ENCODE measurements at places on chromosomes 12 and 14.
A peak's percentile ranks its signal among the peaks of the same experiment; 100 is the strongest.

GRCh38 chr12:132548430-132549058, 58.6 kb downstream of the FBRSL1 start:
- H3K27me3 ChIP-seq = no peaks in the 10 kb centered on the region
- no peaks in the 10 kb centered on the region for H3K4me1 ChIP-seq
- no peak overlapping the region for H3K4me3 ChIP-seq
- no peak for DNase-seq
- H3K36me3 ChIP-seq = no peaks in the 10 kb centered on the region

- H3K4me3 ChIP-seq = peak overlapping the region; percentile 62
- H3K36me3 ChIP-seq = no peaks in the 10 kb centered on the region
- DNase-seq = peak; percentile 82
Observed at GRCh38 chr12:132275110-132275531, 54.3 kb downstream of the GALNT9 start.

DNA sequence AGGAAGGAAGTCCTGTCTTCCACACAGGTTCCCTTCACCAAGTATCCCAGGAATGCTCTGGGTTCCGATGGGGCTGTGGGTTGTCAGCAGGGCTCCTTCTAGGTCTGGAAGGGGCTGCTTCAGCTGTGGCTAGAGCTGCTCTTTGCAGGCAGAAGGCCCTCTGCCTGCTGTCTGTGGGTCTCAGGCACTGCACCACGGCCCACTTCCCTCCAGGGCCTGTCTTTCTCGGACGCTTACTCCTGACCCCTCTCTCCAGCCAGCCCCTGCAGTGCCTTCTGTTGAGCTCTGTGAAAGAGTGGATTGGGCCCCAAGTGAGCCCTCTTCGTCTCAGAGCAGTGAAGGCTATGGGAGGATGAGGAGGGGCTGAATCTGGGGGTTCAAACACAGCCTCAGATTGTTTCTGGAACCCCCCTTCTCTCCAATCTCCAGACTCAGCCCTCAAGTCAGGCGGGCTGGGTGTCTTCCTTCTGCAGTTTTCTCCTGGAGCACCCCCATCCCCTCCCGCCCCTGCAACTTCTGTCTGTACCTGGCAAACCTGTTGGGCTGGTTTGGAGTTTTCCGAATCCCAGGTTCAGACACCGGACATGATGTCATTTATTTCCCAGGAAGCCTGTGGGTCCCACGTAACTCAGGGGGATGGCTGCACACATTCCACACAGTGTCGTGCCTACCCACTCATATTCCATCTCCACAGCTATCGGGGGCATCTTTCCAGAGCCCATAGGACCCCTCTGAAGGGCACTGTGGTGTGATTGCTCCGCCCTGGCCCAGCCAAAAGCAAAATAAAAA, 24.9 kb upstream of the SPPL3 start:
- no peaks in the 10 kb centered on the region for H3K36me3 ChIP-seq
- peak overlapping the region; percentile 99 for H3K27ac ChIP-seq
- H3K4me3 ChIP-seq = peak overlapping the region; percentile 49
- peaks cover 36% of the 10 kb centered on the region for H3K4me1 ChIP-seq

GRCh38 chr14:53247596-53248370, 94.7 kb upstream of the DDHD1 start:
- H3K4me1 ChIP-seq = no peaks in the 10 kb centered on the region
- no peak overlapping the region for H3K27ac ChIP-seq
- no peaks in the 10 kb centered on the region for H3K27me3 ChIP-seq
- H3K36me3 ChIP-seq = no peaks in the 10 kb centered on the region
- H3K4me3 ChIP-seq = no peak overlapping the region
- no peak for DNase-seq

DNA sequence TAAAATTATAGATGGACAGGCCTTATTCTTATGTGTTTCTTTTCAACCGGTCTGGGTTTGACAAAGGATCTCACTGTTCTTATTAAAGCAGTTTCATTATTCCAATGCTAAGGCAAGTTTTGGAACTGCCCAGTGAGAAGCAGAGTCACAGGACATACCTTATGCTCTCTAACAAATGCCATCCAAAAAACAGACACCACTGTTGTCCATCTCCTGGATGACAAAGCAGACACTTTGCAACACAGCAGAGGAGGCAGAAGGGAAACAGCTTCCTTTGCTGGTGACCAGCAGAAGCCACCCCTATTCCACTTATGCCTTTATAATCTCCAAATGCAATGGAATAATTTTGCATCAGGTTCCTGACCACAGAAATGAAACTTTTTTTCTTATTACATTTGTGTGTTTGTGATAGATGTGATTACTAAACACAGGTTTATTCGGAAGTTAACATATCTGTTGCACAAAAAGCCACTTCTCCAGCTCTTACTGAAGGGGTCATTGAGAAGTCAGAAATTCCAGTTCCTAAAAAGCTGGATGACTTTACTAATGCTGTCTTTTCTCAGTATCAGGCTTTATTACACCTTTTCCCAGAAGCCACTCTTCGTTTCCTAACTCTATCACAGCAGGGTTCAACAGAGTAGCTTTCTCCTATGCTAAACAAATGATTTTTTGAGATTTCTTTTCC, 115.6 kb downstream of the BTG1 start:
- no peak overlapping the region for H3K4me3 ChIP-seq
- H3K4me1 ChIP-seq = peaks cover 7% of the 10 kb centered on the region
- no peaks in the 10 kb centered on the region for H3K36me3 ChIP-seq
- no peak for DNase-seq
- H3K27me3 ChIP-seq = no peaks in the 10 kb centered on the region

DNA sequence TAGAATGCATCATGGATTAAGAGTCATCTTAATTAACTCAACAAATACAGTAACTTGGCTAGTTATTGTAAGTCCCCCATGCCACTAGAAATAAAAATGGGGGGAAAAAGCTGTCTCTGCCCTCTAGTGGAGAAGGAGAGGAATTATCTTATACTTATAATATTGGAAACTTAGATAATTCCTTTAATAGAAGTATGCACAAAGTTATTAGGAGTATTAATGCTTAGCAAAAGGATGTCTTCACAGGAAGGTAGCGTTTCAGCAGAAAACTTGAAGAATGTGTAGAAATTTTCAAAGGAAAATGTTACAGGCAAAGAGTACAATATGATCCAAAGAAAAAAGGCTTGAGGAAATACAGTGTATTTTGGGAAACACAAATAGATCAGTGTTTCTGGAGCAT, 19.8 kb downstream of the OR5AU1 start:
- no peak overlapping the region for H3K4me3 ChIP-seq
- H3K27me3 ChIP-seq = no peaks in the 10 kb centered on the region
- no peak overlapping the region for H3K27ac ChIP-seq
- peak; percentile 3 for DNase-seq
- H3K4me1 ChIP-seq = no peaks in the 10 kb centered on the region

GRCh38 chr12:47407463-47408129, 298.2 kb downstream of the RPAP3 start:
- H3K27me3 ChIP-seq = no peaks in the 10 kb centered on the region
- no peak for DNase-seq
- no peaks in the 10 kb centered on the region for H3K36me3 ChIP-seq
- H3K4me3 ChIP-seq = no peak overlapping the region

DNA sequence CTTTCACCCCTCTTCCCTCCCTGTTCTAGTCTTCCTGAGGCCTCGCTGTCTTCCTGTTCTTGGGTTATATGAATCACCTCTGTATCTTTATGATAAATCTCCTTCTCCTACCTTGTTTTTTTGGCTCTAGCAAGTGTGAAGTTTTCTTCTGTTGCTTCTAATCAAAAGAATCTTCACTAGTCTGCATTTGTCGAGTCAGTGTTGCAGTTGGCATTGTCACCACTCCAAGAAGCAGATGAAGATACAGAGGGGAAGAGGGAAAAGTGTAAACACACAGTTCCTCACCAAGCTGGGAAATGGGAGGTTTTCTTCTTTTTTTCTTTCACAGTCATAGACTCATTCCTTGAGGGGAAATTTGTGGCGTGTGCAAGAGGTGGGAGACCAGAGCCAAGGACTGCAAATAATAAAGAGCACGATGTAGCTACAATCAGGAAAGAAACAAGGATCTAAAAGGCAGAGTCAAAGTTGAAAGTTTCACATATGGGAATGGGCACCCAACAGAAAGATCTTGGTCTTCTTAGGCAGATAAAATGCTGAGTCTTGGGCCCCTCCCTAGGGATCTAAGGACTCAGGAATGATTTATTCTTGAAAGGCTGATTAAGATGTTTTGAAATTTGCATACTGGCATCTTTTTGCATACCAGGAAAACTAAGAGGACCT, 22.2 kb upstream of the PRICKLE1 start:
- no peak for DNase-seq
- H3K4me1 ChIP-seq = no peaks in the 10 kb centered on the region
- no peaks in the 10 kb centered on the region for H3K27me3 ChIP-seq
- H3K36me3 ChIP-seq = no peaks in the 10 kb centered on the region
- H3K4me3 ChIP-seq = no peak overlapping the region
- H3K27ac ChIP-seq = no peak overlapping the region

DNA sequence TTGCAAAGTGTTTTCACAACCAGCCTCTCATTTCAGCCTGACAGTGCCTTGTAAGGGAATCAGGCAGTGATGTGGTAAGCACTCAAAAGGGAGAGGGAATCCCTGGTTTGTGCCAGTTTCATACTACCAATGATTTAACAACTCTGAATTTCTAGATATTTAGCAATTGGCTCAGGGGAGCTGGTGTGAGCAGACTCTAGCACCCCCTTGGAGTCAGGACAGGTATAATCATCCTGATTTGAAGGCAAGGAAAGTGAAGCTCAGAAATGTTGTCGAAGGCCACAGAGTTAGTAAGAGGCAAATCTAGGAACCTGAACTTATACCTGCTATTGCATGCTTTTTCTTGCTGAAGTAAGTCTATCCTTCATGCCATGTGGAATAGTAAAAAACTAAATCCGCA, 63.1 kb upstream of the DACT1 start:
- H3K4me3 ChIP-seq = no peak overlapping the region
- no peaks in the 10 kb centered on the region for H3K36me3 ChIP-seq
- H3K27me3 ChIP-seq = no peaks in the 10 kb centered on the region
- no peak overlapping the region for H3K27ac ChIP-seq
- H3K4me1 ChIP-seq = no peaks in the 10 kb centered on the region
- DNase-seq = no peak

- H3K36me3 ChIP-seq = no peaks in the 10 kb centered on the region
- H3K4me3 ChIP-seq = no peak overlapping the region
- no peak overlapping the region for H3K27ac ChIP-seq
Observed at GRCh38 chr12:112008918-112009317, 4.0 kb downstream of the TMEM116 start.

DNA sequence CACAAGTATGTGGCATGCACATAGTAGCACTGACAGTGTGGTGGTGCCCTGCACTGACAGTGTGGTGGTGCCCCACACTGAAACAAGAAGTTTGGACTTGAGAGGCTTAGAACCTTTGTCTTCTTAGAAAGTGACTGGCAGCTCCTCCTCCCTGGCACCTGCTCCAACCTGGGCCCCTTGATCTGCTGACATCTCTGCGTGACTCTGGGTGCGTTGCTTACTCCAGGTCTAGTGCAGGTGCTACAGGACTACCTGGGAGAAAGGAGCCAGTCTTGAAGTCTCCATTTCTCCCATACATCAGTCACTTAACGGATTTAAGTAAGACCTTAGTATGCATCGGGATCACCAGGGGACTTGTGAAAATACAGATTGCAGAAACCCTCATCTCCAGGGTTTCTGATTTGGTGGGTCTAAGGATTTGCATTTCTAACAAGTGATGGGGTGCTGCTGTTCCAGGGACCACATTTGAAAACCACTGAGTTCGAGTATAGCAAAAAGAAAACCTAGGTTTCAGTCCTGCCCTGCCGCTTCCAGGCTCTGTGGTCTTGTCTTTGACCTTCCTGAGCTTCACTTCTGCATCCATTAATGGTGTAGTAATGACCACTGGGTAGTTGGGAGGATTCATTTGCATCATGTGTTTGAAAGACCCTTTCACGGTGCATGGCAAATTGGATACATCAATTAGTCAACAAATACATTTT, 15.7 kb downstream of the NINJ2 start:
- H3K27ac ChIP-seq = no peak overlapping the region
- H3K4me1 ChIP-seq = peaks cover 10% of the 10 kb centered on the region
- H3K27me3 ChIP-seq = no peaks in the 10 kb centered on the region
- no peak for DNase-seq
- H3K36me3 ChIP-seq = no peaks in the 10 kb centered on the region

GRCh38 chr12:123171967-123172366, 21.1 kb upstream of the PITPNM2 start:
- DNase-seq = no peak
- H3K27ac ChIP-seq = no peak overlapping the region
- no peaks in the 10 kb centered on the region for H3K27me3 ChIP-seq
- H3K4me1 ChIP-seq = no peaks in the 10 kb centered on the region
- peaks cover 13% of the 10 kb centered on the region for H3K36me3 ChIP-seq
- H3K4me3 ChIP-seq = no peak overlapping the region

DNA sequence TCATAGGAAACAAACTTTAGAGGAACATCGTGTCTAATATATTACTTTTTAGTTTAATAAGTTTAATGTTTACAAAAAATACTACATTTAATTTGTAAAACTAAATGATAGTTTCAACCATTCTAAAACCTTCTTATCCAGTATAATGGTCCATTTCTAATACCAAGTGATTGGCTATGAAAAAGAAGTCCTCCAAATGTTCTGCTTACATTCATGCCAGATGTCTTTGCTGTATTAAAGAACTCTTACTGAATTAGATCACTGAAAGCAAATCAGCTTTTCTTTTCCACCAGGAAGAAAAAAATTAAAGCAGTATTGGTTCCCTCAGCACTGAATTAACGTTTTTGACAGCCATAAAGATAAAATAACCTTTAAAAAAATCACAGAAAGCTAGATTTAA, 3.7 kb downstream of the NOVA1 start:
- no peaks in the 10 kb centered on the region for H3K36me3 ChIP-seq
- no peak overlapping the region for H3K4me3 ChIP-seq
- H3K27me3 ChIP-seq = no peaks in the 10 kb centered on the region
- H3K27ac ChIP-seq = no peak overlapping the region
- no peaks in the 10 kb centered on the region for H3K4me1 ChIP-seq

GRCh38 chr14:60618241-60618640, 31.0 kb downstream of the SIX1 start:
- H3K27me3 ChIP-seq = no peaks in the 10 kb centered on the region
- no peaks in the 10 kb centered on the region for H3K36me3 ChIP-seq
- no peak for DNase-seq

DNA sequence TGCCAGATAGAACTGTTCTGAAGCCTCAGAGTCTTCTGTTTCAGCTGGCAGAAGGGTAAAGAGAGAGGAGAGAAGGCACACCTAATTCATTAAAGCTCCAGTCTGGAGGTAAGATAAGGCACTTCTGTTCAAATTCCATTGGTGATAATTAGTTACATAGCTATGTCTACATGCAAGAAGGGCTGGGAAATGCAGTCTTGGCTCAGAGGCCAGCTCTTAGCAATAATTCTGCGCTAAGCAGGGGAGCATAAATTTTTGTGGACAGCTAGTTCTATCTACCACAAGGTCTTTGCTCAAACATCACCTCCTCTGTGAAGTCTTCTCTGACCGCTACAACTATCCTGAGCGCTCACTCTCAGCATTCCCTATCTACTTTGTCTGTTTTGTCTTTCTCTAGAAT, 14.3 kb upstream of the E2F7 start:
- H3K4me3 ChIP-seq = no peak overlapping the region
- no peak for DNase-seq
- H3K27me3 ChIP-seq = no peaks in the 10 kb centered on the region
- H3K4me1 ChIP-seq = no peaks in the 10 kb centered on the region
- no peak overlapping the region for H3K27ac ChIP-seq
